Pancreas (tissue), 10 donors: ENCODE measurements at places on chromosomes 16 and 17.
A peak's percentile ranks its signal among the peaks of the same experiment; 100 is the strongest.

GRCh38 chr17:70622368-70623260, 453.3 kb downstream of the KCNJ2 start:
- H3K27ac ChIP-seq: no peak overlapping the region
- H3K36me3 ChIP-seq: no peaks in the 10 kb centered on the region
- no peak overlapping the region for H3K4me3 ChIP-seq
- no peak for DNase-seq

DNA sequence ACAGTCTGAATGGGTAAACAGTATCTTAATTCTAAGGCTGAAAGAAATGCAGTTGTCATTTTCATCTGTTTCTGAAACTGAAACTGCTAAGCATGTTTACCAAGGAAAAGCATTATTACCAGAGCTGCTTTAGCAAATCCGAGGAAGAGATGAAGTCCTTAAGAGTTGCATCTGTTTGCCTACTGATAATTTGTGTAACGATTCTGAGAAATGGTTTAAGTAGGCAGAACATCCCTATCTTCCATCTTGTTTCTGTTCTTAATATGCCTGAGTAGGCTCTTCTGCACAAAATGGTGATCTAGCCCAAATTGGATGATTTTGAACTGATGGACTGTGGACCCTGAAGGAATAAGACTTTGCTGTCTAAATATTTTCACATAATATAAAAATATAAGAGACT, 34.9 kb downstream of the NUP93 start:
- H3K27me3 ChIP-seq: no peaks in the 10 kb centered on the region
- no peak for DNase-seq
- H3K27ac ChIP-seq: no peak overlapping the region
- no peak overlapping the region for H3K4me3 ChIP-seq
- H3K36me3 ChIP-seq: no peaks in the 10 kb centered on the region

DNA sequence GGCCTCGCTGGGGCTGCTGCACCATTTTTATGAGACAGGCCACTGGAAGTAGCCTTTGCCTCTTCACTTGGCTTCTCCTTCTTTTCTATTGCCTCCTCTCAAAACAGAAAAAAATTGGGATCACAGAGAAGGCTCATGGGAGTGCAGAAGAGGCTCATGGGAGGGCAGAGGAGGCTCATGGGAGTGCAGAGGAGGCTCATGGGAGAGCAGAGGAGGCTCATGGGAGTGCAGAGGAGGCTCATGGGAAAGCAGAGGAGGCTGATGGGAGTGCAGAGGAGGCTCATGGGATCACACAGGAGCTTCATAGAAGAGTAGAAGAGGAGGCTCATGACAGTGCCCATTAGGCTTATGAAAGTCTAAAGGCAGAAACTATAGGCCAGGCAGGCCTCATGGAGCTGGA, 211.2 kb downstream of the IRF8 start:
- H3K27ac ChIP-seq: no peak overlapping the region
- no peaks in the 10 kb centered on the region for H3K36me3 ChIP-seq
- no peak for DNase-seq
- H3K4me1 ChIP-seq: no peaks in the 10 kb centered on the region

- no peaks in the 10 kb centered on the region for H3K27me3 ChIP-seq
- H3K4me3 ChIP-seq: no peak overlapping the region
- H3K36me3 ChIP-seq: no peaks in the 10 kb centered on the region
- DNase-seq: no peak
Observed at GRCh38 chr16:68379472-68380347, 68.6 kb downstream of the SMPD3 start.

DNA sequence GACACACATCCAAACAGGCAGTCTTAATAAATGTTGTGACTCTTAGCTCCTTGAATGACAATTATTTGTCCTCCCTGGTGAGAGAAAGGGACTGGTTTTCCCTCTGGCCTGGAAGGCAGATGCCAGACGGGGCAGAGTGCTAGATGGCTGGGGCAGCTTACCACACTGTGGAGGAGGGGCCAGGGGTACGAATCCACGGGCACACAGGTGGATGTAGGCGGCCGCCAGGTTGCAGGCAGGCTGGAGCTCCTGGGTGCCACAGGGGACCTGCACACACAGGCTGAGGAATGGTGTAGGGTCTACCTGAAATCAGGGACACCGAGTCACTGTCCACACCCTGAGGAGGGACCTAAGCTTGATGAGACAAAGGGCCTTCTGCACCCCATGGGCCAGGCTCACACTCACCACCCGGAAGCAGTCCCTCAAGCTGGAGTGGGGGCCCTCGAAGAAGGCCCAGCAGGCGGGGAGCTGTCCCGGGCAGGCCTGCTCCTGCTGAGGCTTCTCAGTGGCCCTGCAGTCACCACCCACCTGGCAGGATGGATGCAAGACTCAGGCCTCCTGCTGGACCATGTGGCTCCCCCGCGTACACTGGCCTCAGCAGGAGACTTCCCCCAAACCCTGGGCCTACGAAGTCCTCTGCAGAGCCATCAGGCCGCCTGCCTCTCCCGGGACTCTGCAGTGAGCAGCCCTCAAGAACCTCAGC, 38.4 kb downstream of the RMI2 start:
- no peak overlapping the region for H3K4me3 ChIP-seq
- H3K36me3 ChIP-seq: no peaks in the 10 kb centered on the region
- no peaks in the 10 kb centered on the region for H3K4me1 ChIP-seq
- no peak overlapping the region for H3K27ac ChIP-seq
- no peaks in the 10 kb centered on the region for H3K27me3 ChIP-seq

DNA sequence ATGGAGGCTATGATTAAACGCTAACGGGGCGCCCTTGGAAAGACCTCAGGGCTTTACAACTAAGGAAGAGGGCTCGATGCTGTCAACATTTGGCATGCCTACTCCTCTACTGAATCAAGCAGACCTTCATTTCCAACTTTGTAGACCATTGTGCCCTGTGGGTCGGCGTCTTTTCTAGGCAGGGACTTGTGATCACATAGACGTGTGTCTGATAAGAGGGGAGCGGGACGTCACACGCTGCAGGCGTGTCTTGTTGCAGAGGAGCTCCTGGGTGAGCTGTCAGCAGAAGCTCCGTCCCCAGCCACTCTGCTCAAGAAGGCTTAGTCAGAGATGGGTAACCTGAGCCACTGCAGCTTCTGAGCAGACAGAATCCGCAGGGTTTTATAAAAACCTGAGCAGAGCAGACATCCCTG, 2.8 kb downstream of the MAPK8IP3 start:
- peaks cover 12% of the 10 kb centered on the region for H3K4me1 ChIP-seq
- no peaks in the 10 kb centered on the region for H3K36me3 ChIP-seq
- no peak overlapping the region for H3K27ac ChIP-seq
- no peak overlapping the region for H3K4me3 ChIP-seq

- H3K4me3 ChIP-seq: no peak overlapping the region
- no peak for DNase-seq
- no peaks in the 10 kb centered on the region for H3K27me3 ChIP-seq
- H3K4me1 ChIP-seq: no peaks in the 10 kb centered on the region
- no peak overlapping the region for H3K27ac ChIP-seq
- no peaks in the 10 kb centered on the region for H3K36me3 ChIP-seq
Observed at GRCh38 chr17:55454906-55455474, 33.4 kb upstream of the MMD start.

DNA sequence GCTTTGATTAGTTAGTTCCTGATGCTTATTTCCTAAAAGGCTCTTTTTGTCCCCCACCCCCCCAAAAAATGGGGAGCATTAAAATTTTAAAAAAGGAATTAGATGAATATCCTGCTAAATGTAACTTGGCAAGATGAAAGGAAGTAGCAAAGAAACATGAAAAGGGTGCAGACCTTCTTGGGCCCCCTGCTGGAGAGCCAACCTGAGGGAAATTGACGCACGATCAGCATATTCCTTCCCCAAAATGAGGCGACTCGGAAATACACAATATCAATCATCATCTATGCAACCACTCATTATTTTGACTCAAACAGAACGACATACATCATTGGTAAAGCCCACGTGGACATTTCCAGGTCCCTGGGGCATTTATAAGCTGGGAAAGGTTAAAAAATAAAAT, 59.7 kb downstream of the GRIN2A start:
- peak overlapping the region; percentile 59 for H3K27ac ChIP-seq
- H3K4me3 ChIP-seq: no peak overlapping the region
- H3K36me3 ChIP-seq: no peaks in the 10 kb centered on the region
- no peak for DNase-seq

GRCh38 chr16:85923153-85924021, 24.4 kb downstream of the IRF8 start:
- no peak overlapping the region for H3K4me3 ChIP-seq
- H3K4me1 ChIP-seq: no peaks in the 10 kb centered on the region
- H3K27me3 ChIP-seq: no peaks in the 10 kb centered on the region
- DNase-seq: no peak
- no peak overlapping the region for H3K27ac ChIP-seq

GRCh38 chr16:84654238-84654637, 5.9 kb downstream of the KLHL36 start:
- no peaks in the 10 kb centered on the region for H3K27me3 ChIP-seq
- peaks cover 16% of the 10 kb centered on the region for H3K36me3 ChIP-seq
- no peak overlapping the region for H3K4me3 ChIP-seq
- H3K27ac ChIP-seq: no peak overlapping the region
- peaks cover 5% of the 10 kb centered on the region for H3K4me1 ChIP-seq

GRCh38 chr16:2737895-2738418, 14.5 kb upstream of the SRRM2 start:
- no peak overlapping the region for H3K4me3 ChIP-seq
- no peaks in the 10 kb centered on the region for H3K27me3 ChIP-seq
- no peak for DNase-seq
- H3K4me1 ChIP-seq: no peaks in the 10 kb centered on the region
- no peaks in the 10 kb centered on the region for H3K36me3 ChIP-seq

- no peaks in the 10 kb centered on the region for H3K4me1 ChIP-seq
- no peak overlapping the region for H3K27ac ChIP-seq
- no peak for DNase-seq
- no peaks in the 10 kb centered on the region for H3K27me3 ChIP-seq
Observed at GRCh38 chr16:53561101-53561888, 58.3 kb upstream of the AKTIP start.

GRCh38 chr16:46638947-46639925, 18.1 kb upstream of the SHCBP1 start:
- H3K4me3 ChIP-seq: no peak overlapping the region
- H3K4me1 ChIP-seq: no peaks in the 10 kb centered on the region
- H3K27ac ChIP-seq: no peak overlapping the region

DNA sequence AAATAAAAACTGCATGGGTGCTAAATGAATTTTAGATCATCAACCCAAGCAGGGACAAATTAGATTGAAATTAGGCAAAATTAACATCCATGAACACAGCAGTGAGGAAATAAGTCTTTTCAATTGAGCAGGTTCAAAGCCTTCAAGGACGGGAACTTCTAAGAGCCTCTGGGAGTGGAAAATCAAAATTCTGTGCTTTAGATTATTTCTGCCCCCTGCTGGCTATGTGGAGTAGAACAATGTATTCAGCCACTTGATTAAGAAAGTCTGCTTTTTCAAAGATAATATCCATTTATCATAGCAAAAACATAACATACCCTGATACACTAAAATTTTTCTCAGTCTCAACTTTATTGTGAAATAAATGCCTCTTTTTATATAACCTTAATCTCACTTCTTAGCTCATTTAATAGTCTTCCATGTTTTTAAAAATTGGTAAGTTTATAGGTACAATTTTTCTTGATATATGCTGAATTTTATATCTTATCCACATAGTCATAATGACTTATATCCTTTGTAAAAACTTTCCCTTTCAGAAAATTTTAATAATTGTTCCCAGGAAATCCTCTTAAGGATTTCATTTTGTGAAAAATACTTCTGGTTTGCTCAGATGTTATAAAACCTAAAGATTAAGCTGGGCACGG, 28.1 kb upstream of the NOL11 start:
- H3K4me3 ChIP-seq: no peak overlapping the region
- peaks cover 2% of the 10 kb centered on the region for H3K36me3 ChIP-seq
- no peaks in the 10 kb centered on the region for H3K27me3 ChIP-seq
- H3K4me1 ChIP-seq: no peaks in the 10 kb centered on the region
- no peak for DNase-seq

- no peak overlapping the region for H3K4me3 ChIP-seq
- H3K36me3 ChIP-seq: peaks cover 39% of the 10 kb centered on the region
- H3K27me3 ChIP-seq: no peaks in the 10 kb centered on the region
- H3K27ac ChIP-seq: no peak overlapping the region
Observed at GRCh38 chr17:50356418-50356817, 10.5 kb downstream of the XYLT2 start.

GRCh38 chr17:42913522-42913921, 12.9 kb downstream of the G6PC1 start:
- H3K27me3 ChIP-seq: no peaks in the 10 kb centered on the region
- no peak overlapping the region for H3K4me3 ChIP-seq
- DNase-seq: no peak
- no peaks in the 10 kb centered on the region for H3K36me3 ChIP-seq

DNA sequence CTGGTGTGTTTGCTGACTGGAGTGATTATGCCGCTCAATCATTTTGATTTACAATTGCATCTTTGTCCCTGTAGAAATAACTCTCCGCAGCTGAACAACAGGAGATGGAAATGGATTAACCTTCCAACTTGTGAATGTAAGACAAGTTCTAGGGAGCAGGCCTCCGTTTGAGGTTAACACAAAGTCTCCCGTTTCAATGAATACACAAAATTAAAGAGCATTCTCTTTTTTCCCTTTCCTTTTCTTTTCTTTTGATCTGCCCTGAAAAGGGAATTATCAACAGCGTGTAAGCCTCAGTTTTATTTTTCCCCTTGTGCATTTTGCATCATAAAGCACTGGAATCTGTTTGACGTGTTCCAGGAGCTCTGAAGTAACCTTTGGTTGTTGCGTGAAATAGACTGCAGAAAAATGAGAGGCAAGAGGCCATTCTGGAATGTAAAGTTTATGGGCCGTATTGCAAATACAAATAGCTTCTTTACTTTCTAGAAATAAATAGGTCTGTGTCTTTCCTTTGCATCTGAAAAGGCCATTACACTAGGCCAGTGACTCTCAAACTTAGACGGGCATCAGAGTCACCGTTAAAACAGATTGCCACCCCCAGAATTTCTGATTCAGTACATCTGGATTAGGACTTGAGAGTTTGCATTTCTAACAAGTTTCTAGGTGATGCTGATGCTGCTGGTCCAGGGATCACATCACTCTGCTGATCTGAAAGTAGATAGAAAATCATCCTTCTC, 164.7 kb downstream of the ZNF18 start:
- no peaks in the 10 kb centered on the region for H3K36me3 ChIP-seq
- no peak overlapping the region for H3K4me3 ChIP-seq
- H3K27ac ChIP-seq: no peak overlapping the region
- no peaks in the 10 kb centered on the region for H3K27me3 ChIP-seq
- no peak for DNase-seq

GRCh38 chr16:82715160-82715559, 88.4 kb downstream of the CDH13 start:
- H3K27me3 ChIP-seq: no peaks in the 10 kb centered on the region
- H3K4me1 ChIP-seq: no peaks in the 10 kb centered on the region
- no peak overlapping the region for H3K4me3 ChIP-seq

- H3K27me3 ChIP-seq: no peaks in the 10 kb centered on the region
- H3K4me3 ChIP-seq: no peak overlapping the region
- no peak for DNase-seq
- no peaks in the 10 kb centered on the region for H3K36me3 ChIP-seq
Observed at GRCh38 chr17:64326420-64327054, 63.5 kb upstream of the TEX2 start.

DNA sequence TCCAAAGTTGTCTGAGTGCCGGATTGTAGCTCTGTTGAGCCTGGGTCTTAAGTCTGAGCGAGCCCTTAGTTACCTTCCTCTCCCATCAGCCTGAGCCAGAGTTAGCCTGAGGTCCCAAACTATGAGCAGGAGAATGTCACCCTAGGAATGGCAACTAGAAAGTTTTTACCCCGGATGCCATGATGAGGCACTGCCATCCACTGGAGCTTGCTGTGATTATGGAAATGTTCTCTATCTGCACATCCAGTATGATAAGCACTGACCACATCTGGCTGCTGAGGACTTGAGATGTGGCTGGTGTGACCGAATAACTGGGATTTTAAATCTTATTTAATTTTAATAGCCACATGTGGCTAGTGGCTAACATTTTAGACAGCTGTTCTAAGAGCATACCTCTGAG, 550.0 kb downstream of the CDH13 start:
- H3K4me1 ChIP-seq: no peaks in the 10 kb centered on the region
- no peak overlapping the region for H3K4me3 ChIP-seq
- H3K27ac ChIP-seq: no peak overlapping the region
- DNase-seq: no peak
- H3K36me3 ChIP-seq: no peaks in the 10 kb centered on the region
